GM10248 (cell line): ENCODE measurements at places on chromosomes 4 and X.

- no peak for DNase-seq
Measured at GRCh38 chrX:124435616-124436015, 89.3 kb downstream of the SH2D1A start.

DNA sequence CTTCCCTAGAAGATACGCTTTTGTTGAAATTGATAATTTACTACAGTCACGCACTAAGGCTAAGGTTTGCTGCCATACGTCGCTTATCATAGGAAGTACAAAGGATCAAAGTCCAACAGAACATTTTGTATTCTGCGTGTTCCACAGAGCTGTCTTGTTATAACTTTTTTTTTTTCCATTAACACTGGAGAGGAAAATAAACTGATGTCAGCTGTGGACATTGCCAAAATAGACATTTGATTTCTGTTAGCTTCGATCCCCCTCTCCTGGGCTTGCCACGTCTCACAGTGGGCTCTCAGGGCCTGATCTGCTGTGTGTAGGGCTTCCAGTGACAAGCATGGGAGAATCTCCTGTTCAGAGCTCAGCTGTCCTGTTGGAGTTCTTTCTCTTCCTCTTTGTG is 93.3 kb downstream of the SPATA18 start:
- no peak for DNase-seq

GRCh38 chrX:151396042-151396824 is 773 bp upstream of the VMA21 start:
- peak; percentile 22 for DNase-seq

DNA sequence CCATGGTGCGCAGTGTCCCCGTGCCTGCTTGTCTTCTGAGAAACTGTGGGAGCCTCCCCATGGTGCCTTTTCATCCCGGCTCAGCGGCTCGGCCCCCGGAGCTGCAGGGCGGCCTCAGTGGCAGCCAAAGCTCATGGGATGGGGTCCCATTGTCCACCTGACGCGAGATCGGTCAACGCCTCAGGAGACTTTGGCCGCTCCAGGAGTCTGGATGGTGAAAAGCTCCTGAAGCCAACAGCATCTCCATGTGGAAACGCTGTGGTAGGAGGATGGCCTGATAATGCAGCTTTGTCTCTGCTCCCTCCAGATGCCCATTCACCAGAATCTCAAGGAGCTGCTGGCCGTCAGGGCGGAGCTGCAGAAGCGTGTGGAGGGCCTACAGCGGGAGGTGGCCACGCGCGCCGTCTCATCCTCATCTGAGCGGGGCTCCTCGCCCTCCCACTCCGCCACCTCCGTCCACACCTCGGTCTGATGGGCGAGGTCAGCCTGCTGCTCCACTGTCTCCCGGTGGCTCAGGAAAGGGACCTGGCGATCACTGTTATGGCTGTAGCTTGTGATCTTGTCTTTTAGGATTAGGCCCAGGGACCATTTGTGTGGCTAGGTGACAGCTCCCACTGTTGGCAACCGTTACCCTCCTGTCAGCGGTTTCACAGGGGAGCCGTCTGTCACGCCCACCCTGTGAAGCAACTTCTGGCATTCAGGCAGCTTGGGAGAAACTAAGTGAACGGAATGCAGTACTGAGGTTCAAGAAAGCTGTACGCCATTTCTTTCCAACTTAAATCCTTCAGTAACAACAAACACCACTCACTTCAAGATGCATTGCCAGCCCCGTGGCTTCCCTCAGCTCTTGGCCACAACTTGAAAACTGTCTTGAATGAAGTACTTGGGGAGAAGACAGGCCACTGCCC is 69.3 kb downstream of the MTMR1 start:
- DNase-seq: no peak

GRCh38 chrX:18714910-18715309 is 7.5 kb downstream of the PPEF1 start:
- DNase-seq: no peak

DNA sequence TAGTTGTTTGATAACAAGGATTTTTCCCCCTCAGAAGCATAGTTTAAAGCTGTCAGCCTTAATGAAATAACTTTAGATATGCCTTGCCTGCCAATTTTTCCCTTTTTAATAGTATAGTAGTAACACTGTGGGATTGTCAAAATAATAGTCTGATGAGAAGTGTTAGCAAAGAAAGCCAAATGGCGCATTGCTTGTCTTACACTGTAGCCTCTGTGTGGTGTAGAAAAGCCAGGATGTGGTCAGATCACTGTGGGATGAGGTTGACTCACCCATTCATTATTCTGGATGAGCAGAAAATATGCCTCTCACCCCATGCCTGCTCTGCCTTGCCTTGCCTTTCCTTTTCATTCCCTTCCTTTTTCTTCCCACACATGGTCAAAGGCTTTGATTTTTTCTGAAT is 257.8 kb upstream of the NRK start:
- DNase-seq: no peak

DNA sequence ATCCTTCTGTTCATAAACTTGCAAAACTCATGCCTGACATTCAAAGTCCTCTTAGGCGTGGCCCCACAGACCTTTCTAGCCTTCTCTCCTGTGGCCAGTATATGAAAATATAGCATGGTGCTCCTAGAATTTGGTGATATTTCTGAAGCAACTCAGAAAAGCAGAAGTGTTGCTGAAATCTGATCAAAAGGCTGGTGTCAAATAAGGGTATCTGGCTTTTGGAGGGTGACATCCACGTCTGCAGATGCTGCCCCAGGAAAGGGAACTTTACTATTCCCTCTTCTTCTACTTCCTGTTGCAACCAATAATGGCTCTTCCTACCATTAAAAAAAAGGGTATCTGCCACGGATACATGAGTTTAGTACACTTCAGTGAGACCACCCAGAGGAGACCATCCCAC is 83.9 kb upstream of the RPS6KA3 start:
- no peak for DNase-seq

DNA sequence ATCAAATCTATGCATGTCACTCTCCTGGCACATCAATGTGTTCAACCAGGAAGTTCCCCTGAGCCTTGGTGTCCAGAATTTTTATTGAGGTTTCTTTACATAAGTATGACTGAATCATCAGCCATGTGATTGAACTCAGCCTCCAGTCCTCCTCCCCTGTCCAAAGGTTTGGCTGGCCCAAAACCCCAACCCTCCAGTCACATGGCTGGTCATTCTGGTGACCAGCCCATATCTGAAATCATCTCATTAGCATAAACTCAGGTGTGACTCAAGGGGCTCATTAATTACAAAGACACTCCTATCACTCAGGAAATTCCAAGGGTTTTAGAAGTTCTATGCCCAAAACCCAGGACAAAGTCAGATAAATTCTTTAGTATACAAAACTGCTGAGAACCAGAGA is 20.6 kb upstream of the SUPT20HL2 start:
- DNase-seq: no peak

- DNase-seq: no peak
Measured at GRCh38 chr4:89029591-89029990, 27.4 kb downstream of the FAM13A start.

DNA sequence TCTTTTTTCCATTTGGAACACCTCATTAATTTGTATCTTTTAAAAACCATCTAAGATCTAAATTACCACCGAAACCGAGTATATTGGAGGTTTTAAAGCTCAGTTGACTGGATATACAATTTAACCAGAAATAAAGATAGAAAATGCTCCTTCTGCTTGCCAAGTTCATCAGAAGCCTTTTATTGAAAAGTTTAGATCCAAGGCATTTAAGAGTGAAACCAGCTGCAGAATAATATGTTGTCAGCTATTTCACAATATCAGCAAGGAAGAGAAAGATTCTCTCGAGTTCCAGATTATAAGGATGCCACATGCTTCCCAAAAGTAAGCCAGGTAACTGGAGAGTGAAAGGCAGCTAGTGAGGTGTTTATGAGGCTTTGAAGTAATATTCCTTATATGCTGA is 217.4 kb downstream of the DCTD start:
- no peak for DNase-seq

DNA sequence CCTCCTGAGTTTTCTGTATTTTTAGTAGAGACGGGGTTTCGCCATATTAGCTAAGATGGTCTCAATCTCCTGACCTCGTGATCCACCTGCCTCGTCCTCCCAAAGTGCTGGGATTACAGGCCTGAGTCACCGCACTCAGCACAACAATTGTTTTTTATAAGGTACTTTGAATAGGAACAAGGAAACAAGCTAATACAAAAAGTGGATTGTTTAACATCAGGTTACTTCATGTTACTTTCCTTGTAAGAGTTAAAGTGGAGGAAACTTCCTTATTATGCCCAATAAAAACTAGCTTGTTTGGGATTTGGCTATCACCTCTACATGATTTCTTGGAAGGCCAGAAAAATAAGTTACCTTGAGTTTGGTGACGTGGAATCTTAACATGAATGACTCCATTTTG is 698.7 kb downstream of the CCSER1 start:
- DNase-seq: no peak

- no peak for DNase-seq
Measured at GRCh38 chr4:156725257-156725656, 246.3 kb downstream of the PDGFC start.

DNA sequence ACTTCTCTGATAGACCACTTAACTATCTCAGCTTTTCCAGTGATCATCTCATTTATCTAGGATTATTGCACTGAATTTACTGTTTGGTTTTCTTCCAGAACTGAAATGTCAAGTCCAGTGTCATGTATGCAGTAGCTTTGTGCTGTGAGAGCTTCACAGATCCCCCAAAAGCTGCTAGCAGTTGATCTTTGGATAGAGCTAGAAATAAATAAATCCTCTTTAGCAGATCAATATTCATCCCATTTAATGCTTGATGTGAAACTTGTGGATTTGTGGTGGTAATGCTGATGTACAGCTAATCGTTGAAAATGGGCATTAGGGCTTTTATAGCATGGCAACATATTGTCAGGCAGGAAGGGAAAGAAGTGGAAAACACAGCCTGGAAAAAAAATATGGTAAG is 509.6 kb upstream of the FAM241A start:
- no peak for DNase-seq

DNA sequence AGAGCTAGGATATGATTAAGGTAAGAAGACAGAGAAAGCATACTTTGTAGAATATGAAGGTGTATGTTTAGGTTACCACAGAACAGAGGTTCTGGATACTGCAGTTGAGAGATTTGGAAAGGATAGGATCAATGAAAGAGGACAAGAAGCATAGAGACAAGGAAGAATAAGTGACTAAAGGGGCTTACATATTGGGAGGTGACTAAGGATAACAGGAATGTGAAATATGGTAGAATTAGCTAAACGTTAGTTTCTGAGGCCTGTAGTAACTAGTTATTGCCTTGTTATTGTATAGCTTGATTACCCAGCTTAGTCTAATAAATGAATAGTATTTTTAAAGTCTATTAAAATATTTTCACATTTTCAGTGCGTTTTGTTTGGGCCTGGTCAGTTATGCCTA is 38.2 kb downstream of the CENPI start:
- no peak for DNase-seq

DNA sequence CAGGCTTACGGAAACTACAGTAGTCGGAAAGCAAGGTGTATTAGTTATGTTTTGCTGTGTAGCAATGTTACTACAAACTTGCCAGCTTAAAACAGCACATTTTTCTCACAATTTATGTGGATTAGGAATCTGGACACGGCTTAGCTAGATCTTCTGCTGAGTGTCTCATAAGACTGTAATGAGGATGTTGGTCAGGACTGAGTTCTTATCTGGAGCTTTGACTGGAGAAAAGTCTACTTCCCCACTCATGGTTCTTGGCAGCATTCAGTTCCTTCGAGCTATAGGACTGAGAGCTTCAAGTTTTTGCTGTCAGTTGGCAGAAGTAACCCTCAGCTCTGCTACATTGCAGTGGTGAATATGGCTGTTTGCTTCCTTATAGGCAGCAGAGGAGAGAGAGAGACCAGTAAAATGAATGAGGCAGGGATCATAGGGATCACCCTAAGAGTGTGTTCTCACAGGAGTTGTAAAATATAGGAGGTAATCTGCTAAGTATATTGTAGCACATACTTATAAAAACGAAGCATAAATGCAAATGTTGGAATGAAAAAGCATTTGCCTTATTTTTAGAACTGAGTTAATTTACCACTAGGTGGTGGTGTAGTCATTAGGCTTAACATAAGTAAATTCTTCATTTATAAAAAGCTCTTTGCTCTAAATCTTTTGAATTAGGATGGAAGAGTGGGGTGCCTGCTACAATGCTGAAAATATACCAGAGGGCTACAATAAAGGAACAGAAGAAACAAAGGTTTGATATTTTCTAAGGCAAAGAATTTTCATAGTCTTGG is 38.6 kb downstream of the ALG13 start:
- DNase-seq: no peak
